ENCODE measurements at places on chromosomes 3 and 15. TPM values are rescaled to one million over a fixed set of nuclear protein-coding genes. Genes with fewer than 3 reads are reported as not detected.

Gene HTR3E
- not detected for polyA plus RNA-seq

Gene PCOLCE2
- 16.1 TPM for polyA plus RNA-seq

Gene SLC25A26
- 29.0 TPM for polyA plus RNA-seq

Gene LEKR1
- 0.35 TPM for polyA plus RNA-seq

Gene PLA2G4E
- polyA plus RNA-seq, result not detected

Gene FOXB1
- not detected for polyA plus RNA-seq

DNA sequence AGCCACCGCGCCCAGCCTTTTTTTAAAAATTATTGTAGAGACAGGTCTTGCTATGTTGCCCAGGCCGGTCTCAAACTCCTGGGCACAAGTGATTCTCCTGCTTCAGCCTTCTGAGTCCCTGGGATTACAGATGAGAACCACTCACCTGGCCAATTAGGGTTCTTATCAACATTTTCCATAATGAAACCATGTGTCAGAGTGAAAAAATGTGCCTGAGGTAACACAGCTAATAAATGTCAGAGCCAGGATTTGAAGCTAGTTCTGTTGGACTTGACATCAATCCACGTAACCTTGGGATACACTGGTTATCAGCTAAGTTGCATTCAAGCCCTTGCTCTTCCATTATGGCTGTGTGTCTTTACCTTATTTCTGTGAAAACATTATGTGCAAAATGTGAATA is 29.1 kb downstream of the CHST14 start:
- no peaks in the 10 kb centered on the region for H3K36me3 ChIP-seq
- H3K4me1 ChIP-seq, result peaks cover 2% of the 10 kb centered on the region
- peaks cover 8% of the 10 kb centered on the region for H3K27me3 ChIP-seq
- no peak for DNase-seq

- H3K4me3 ChIP-seq, result no peak overlapping the region
- peak; percentile 67 for DNase-seq
- peaks cover 9% of the 10 kb centered on the region for H3K36me3 ChIP-seq
- peaks cover 5% of the 10 kb centered on the region for H3K4me1 ChIP-seq
- H3K27ac ChIP-seq, result no peak overlapping the region
Measured at GRCh38 chr15:80978685-80979329, 10.8 kb downstream of the MESD start.

GRCh38 chr15:58870451-58870850 is 63.0 kb downstream of the SLTM start:
- no peak overlapping the region for H3K27ac ChIP-seq
- no peaks in the 10 kb centered on the region for H3K36me3 ChIP-seq
- no peak overlapping the region for H3K4me3 ChIP-seq
- no peaks in the 10 kb centered on the region for H3K27me3 ChIP-seq
- peaks cover 4% of the 10 kb centered on the region for H3K4me1 ChIP-seq

GRCh38 chr3:123126031-123126430 is 59.2 kb downstream of the PDIA5 start:
- H3K27ac ChIP-seq, result no peak overlapping the region
- H3K4me3 ChIP-seq, result no peak overlapping the region
- DNase-seq, result no peak
- H3K36me3 ChIP-seq, result peaks cover 8% of the 10 kb centered on the region
- H3K4me1 ChIP-seq, result peaks cover 3% of the 10 kb centered on the region

GRCh38 chr15:89090791-89091626 is 2.8 kb downstream of the ABHD2 start:
- peaks cover 27% of the 10 kb centered on the region for H3K4me1 ChIP-seq
- H3K4me3 ChIP-seq, result peak overlapping the region; percentile 2
- DNase-seq, result peak; percentile 87
- no peaks in the 10 kb centered on the region for H3K36me3 ChIP-seq
- H3K27me3 ChIP-seq, result no peaks in the 10 kb centered on the region
- H3K27ac ChIP-seq, result peak overlapping the region; percentile 71

Data from fibroblast of lung (primary cell).